Anterior cingulate cortex (tissue), 58 donors: ENCODE measurements at places on chromosomes 6 and 20.

DNA sequence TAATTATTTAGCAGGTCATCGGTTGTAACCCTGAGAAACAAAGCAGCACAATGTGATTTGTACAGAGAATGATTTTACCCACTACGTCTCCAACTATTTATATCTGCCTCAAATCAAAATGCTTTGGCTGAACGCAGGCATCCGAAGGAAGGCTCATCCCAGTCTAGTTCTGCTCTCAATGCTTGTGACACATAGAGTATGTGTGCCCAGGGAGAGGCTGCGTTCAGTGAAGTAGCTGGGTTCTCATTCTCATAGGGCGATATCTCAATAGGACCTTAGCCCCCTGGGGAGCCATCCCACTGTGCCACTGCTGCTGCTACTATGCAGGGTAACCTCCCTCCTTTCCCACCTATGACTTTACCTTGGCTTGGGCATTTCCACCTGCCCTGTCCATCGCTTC is 407 bp downstream of the GABRR2 start:
- DNase-seq: no peak

DNA sequence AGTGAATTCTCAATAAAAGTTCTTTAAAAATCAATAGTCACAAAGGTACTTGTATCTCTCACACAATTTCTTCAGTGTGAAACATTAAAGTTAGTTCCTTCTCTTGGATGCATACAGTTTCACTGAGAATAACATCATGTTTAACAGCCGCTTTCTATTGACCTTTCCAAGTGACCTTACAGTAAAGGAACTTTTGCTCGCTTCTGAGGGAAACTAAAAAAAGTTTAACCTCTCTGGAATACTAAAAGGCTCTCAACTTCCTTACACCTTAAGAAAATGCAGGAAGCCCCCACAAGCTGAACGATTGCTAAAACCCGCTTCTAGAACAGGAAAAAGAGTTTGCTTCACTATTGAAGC is 1.3 kb downstream of the RRAGD start:
- no peak for DNase-seq

GRCh38 chr6:4781426-4781825 is 5.2 kb downstream of the CDYL start:
- DNase-seq: no peak

GRCh38 chr20:6178537-6178936 is 55.7 kb upstream of the FERMT1 start:
- DNase-seq: no peak

GRCh38 chr6:148747471-148748165 is 788 bp downstream of the UST start:
- DNase-seq: no peak

DNA sequence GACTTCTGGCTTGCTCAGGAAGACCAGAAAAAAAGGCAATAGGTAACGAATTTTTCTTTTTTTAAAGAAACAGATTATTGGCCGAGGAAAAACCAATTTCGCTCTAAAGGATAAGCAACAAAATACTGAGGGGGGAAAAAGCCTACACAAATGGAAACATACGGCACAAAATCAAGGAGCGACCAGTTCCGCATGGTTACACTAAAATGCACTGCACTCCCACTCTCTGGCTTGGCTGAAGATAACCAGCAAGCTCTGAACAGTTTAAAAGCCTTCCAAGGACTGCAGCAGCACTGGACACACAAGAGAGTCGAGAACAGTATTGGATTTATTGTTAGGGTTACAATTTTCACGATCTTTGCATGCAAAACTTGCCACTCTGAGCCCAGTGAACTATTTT is 881 bp upstream of the MAP7 start:
- no peak for DNase-seq

GRCh38 chr6:152701863-152702401 is 4.2 kb downstream of the MYCT1 start:
- DNase-seq: no peak

- no peak for DNase-seq
Observed at GRCh38 chr6:139028215-139028657, 309 bp upstream of the ABRACL start.

- no peak for DNase-seq
Observed at GRCh38 chr6:101853231-101854085, 459.9 kb downstream of the GRIK2 start.
